ENCODE measurements at places on chromosomes 6 and 20. TPM values are rescaled to one million over a fixed set of nuclear protein-coding genes. Genes with fewer than 3 reads are reported as not detected.

DNA sequence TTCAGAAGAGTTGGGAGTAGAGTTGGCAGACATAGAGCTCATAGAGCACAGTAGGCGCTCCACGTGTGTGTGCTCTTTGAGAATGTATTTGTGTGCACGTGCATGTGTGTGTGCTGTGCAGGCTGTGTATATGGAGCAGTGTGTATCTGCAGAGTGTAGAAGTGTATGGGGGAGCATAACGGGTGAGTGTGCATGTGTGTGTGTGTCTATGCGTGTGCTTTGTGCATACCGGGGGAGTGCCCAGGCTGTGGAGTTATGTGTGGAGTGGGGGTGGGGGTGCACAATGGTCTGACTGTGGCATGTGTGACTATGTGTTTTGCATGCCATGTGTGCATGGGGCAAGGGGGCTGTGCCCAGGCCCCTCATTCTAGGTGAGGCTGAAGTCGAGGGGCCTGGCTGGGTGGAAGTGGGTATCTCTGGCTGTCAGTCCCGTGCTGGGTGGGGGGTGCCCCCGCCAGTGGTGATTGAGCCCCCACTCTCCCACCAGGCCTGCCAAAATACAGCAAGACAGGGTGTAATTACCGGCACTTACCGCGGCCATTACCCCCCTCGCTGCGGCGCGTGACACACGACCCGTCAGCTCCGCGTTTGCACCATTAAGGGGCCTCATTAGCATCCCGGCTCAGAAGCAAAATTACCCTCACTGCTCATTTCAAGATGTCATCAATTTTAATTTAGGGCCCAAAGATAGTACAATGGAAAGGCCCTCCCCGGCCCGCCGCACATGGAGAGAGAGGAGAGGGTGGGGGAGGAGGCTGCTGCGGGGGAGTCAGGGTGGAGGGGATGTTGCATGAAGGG, 39.1 kb downstream of the MDFI start:
- DNase-seq: no peak

GRCh38 chr20:24872291-24873024, 76.6 kb upstream of the CST7 start:
- peak; percentile 76 for DNase-seq

HDGFL1 gene
- polyA plus RNA-seq: not detected

CD24 gene
- polyA plus RNA-seq: 5.9 TPM

POU5F1 gene
- polyA plus RNA-seq: not detected
